ENCODE measurements at places on chromosomes 12 and 14. TPM values are rescaled to one million over a fixed set of nuclear protein-coding genes. Genes with fewer than 3 reads are reported as not detected.

The B3GNT4 gene
- total RNA-seq, result 0.21 TPM

The MGAT2 gene
- 33.9 TPM for total RNA-seq

The REP15 gene
- total RNA-seq, result 1.4 TPM

The TRPV4 gene
- 0.13 TPM for total RNA-seq

The PCNX1 gene
- total RNA-seq, result 15.4 TPM

The SIX6 gene
- total RNA-seq, result 0.08 TPM

The SUSD6 gene
- total RNA-seq, result 3.5 TPM

The KRT2 gene
- not detected for total RNA-seq

The CCDC177 gene
- 0.05 TPM for total RNA-seq

The GPR68 gene
- total RNA-seq, result not detected

The ATG101 gene
- total RNA-seq, result 90.4 TPM

The KCNK13 gene
- 1.4 TPM for total RNA-seq

The RFLNA gene
- total RNA-seq, result not detected

The DHH gene
- 0.05 TPM for total RNA-seq

The PPFIA2 gene
- not detected for total RNA-seq

The SPX gene
- 2.6 TPM for total RNA-seq

The TOMM20L gene
- total RNA-seq, result not detected

The SLC5A8 gene
- total RNA-seq, result 0.08 TPM

The NRIP2 gene
- not detected for total RNA-seq

The LRFN5 gene
- not detected for total RNA-seq

The HOTAIR gene
- not detected for total RNA-seq

The AHNAK2 gene
- total RNA-seq, result 13.3 TPM

The MUCL1 gene
- not detected for total RNA-seq

The ABCC9 gene
- not detected for total RNA-seq

The ADSS1 gene
- 8.9 TPM for total RNA-seq

The NAP1L1 gene
- total RNA-seq, result 255 TPM

The OAS2 gene
- 1.3 TPM for total RNA-seq

The TBX3 gene
- total RNA-seq, result 3.3 TPM

The LMO3 gene
- total RNA-seq, result not detected

The HOXC5 gene
- total RNA-seq, result not detected

The TBX5 gene
- not detected for total RNA-seq

The ANKS1B gene
- 15.1 TPM for total RNA-seq

The ZCRB1 gene
- total RNA-seq, result 59.3 TPM
